T-cell (primary cell): ENCODE measurements at places on chromosomes 7 and 10. TPM values are rescaled to one million over a fixed set of nuclear protein-coding genes. Genes with fewer than 3 reads are reported as not detected.
A peak's percentile ranks its signal among the peaks of the same experiment; 100 is the strongest.

- DNase-seq: no peak
Observed at GRCh38 chr7:115135769-115136410, 214.0 kb downstream of the MDFIC start.

DNA sequence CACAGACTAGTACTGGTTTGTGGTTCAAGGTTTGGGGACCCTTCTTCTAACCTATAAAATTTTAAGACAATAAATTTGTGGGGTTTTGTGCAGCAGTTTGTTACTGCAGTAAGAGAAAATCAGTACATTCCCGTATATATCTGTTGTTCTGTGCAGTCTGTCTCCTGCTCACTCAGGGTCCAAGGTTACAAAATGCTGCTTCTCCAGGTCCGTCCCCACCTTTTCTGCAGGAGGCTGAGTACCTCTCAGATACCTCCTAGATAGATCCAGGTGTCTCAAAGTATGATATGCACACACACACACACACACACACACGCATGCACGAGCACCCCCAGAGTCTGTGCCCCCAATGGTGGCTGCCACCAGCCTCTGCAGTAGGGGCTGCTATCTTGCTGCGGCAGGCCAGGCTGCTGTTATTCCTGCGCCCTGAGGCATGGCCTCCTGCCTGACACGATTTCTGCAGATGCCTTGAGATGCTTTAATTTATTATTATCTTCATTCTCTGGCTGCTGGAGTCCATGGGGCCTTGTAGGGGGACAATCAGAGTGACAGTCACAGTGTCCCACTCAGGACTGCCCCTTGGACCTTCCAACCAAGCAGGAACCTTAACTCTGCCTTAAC is 25.2 kb upstream of the ASL start:
- DNase-seq: no peak

- no peak for DNase-seq
Observed at GRCh38 chr10:32417911-32418547, 27.9 kb upstream of the CCDC7 start.

DNA sequence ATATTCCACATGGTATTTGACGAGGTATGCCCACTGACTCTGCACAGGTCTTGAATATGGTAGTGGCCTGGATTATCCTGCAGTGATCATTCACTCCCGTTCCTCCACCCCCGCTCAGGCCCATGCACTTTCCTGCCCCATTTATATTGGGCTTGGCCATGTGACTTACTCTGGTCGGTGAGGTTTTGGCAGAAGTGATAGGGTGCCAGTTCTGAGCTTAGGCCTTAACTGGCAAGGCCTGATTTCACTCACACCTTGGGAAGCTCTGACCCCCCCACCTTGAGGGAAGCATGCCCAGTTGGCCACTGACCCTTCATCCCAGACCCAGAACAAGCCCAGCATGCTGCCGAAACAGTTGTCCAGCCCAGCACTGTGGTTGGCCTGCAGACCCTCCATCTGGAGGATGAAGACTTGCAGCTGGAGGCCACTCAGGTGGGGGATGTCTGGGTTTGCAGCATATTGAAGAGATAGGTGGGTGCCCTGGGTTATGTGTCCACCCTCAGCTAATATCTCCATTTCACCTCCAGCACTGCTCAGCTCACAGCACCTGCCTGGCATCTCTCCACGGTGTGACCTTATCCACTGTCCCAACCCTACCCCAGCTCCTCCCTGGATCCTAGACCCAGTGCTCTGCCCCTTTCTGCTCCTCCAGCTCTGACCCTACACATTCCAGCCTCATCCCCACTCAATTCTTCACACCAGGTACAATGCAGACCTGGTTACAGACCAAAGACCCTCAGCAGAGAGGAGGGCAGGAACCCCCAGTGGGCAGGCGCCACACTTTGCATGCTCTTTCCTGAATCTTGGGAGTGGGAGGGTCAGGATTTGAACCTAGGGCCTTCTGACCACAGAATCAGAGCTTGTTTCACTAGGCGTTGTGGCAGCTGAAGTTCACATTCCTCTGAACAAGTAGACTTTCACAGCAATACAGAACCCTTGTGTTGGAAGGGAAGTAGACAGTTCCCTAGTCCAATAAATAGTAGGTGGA is 138.1 kb upstream of the CHST15 start:
- peak; percentile 42 for DNase-seq

DNA sequence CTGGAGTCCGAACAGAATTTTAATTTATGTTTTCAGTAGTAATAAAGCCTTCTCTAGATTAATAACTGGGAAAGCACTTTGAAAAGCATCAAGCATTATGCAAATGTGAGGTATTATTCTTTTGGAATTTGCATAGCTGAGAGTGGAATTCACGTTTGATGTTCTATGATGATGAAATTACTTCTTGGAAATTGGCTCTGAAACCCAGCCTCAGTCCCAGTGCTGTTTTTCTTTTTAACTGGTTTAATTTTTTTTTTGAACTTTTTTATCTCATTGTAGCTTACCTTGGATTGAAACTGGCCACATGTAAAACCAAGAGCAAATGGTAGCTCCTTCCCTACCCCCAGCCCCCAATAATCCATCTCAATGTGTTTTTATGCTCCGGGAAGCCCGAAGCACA is 1.2 kb downstream of the TBXAS1 start:
- DNase-seq: no peak

Gene OR6V1
- not detected for total RNA-seq

Gene GATA3
- 98.1 TPM for total RNA-seq

DNA sequence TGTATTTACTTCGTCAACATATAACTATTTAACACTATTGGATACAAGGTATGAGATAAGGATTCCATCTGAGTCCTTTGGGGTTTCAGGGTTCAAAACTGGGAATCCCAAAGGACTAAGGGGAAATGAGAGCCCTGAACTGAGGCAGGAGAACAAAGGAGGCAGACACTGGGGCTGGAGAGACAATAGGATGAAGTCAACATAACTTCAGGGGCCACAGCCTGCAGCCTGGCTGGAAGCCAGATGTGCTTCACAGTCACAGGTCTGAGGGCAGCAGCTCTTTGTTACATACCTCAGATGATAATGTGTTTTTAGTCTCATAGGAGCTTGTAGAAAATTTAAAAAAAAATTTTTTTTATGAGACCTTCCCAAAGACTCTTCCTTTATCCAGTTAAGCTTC is 73.3 kb downstream of the NRF1 start:
- DNase-seq: no peak

DNA sequence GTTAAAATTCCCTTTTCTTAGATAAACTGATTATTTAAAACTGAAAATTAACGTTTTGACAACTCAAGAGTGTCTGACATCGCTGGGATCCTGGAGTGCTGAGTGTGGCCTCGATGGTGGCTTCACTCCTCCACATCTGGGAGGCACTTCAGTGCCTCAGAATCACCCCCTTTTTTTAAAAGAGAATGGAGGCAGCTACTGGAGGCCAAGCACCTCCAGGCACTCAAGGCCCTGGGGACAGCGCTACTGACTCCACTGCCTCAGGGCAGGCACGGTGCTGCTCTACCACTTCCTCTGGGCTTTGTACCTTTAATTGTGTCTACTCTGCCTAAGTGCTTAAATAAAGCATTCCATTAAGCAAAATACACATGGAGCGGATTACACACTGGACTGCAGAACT is 27.2 kb upstream of the NCAPG2 start:
- DNase-seq: no peak

Gene CH25H
- total RNA-seq: 0.21 TPM

Gene DUSP5
- 59.1 TPM for total RNA-seq
